ENCODE measurements at places on chromosomes 5 and 9.

DNA sequence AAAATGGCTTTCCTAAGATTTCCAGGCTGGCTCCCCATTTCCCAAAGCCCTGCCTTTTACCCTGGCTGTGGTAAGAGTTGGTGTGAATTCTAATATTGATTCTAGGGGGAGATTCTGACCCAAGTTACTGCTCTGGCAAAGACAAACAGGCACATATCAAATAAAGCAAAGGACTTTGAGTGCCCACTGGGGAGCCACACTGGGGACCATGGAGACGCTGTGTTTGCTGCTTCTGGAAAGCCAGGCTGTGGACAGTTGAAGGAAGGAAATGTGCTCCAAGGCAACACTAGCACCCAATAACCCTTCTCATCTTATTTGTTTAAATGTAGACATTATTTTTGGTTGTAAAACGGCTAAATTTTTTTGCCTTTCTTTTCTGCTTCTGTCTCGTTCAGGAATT lies 78.7 kb downstream of the SNCAIP start:
- no peak for DNase-seq

DNA sequence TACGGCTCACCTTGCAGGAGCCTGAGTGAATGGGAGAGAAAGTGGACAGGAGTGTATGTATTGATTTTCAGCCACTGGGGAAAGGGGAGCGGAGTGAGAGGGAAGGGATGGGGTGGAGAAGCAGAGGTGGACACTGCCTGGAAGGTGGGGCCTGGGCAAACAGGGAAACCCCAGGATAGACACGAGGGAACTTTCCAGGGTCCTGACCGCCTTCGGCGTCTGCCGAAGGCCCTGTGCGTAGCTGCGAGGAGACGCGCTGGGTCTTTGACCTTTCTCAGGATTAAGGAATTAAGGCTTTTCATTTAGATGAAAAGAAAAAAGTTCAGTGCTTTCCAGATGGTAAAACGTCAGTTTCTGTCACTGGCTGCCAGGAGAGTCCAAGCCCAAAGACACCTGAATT lies 134.6 kb upstream of the RAPGEF1 start:
- no peak for DNase-seq

GRCh38 chr5:75460532-75460931 lies 50.9 kb downstream of the CERT1 start:
- no peak for DNase-seq

- DNase-seq = no peak
Observed at GRCh38 chr5:133489632-133490031, 122.7 kb downstream of the FSTL4 start.

DNA sequence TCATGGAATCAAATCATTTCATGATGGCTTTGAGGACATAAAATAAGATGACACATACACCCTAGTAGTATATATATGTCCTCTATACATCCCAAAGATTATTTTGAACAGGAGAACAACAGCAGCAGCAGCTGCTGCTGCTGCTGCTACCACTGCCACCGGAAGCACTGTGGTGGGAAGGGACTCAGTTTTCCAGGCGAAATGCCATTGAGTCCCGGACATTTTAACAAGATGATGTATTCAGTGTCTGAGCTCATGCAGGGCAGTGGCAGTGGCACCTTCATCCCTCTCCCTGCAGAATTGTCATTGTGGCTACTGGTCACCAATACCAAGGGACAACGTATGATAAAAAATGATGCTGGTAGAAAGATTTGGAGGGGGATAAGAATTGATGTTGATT lies 151.3 kb downstream of the CHSY3 start:
- DNase-seq = no peak

DNA sequence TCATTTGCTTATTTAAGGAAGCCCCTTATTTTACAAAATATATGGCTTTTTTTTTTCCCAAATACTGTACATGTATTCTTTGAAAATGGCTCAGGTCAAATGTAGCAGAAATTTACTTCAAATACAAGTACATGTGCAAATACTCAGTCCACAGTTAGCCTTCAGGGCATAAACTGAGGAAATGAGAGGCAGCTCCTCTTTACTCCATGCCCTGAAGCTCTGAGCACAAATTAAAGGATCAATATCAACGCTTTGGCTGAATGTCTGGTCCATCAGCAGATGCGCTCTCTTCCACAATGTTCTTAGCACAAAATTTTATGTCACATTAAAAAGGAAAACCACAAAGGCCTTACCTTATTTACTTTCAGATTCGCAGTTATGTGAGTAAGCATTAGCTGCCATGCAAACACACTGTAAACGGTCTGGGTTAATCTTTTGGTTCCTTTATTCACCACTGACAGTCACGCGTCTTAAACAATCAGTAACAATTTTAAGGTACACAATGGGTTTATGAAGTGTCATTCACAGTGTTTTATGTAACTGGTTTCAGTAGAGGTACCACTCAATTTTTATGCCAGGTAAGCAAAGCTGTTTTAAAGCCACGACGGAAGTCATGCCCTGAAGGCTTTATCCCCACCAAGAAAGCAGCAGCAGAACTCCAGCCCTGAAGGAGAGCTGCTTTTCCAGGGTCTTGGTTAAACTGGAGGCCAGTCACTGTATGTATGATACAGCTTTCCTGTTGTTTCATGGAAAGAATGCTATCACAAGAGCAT lies 103.4 kb downstream of the OTULIN start:
- DNase-seq = no peak

DNA sequence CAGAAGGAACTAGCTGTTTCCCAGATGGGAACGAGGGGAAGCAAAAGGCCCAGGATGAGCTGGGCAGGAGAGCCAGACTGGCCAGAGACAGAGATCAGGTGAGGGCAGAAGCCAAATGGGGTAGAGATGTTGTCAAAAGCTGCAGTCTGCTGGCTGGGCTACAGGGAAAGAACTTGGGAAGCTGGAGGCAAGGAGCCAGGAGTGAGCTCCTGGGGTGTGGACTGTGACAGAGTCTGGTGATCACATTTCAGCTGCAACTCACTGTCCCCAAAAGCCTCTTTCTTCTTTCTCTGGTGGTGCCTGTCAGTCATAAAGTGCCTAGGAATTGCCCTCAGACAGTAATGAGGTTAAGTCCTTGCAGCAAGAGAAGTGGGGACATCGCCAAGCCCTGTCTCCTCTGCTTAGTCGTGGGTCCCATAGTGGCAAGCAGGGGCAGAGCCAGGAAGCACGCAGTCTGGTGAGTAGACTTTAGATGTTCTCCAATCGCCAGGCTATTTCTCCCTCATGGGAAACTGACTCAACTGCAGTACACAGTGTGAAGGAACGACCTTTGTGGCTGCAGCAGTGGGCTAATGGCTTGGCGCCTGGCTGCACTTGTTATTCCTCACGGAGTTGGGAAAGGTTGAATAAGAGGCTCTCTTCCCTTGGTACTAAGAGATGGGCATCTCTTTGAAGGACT lies 2.5 kb upstream of the FSD1L start:
- DNase-seq = no peak

DNA sequence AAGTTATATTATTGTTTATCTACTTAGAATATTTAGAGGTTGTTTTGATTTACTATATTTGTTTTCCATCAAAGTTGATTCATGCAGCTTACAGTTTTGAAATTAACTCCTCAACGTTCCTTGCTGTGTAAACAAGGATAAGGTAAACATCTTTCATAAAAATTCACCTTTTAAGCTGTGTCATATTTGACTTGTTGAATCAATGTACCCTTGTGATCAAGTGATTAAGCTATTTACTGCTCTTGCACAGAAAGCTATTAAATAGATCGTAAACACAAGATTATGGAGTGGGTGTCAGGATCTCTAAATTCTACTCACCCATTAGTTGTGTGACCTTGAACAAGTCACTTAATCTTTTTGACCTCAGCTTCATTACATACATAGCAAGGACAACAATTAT lies 2054.0 kb upstream of the NUDT12 start:
- no peak for DNase-seq

GRCh38 chr5:103389846-103390245 lies 131.3 kb downstream of the MACIR start:
- no peak for DNase-seq

GRCh38 chr5:180668835-180669596 lies 19.6 kb upstream of the FLT4 start:
- no peak for DNase-seq

DNA sequence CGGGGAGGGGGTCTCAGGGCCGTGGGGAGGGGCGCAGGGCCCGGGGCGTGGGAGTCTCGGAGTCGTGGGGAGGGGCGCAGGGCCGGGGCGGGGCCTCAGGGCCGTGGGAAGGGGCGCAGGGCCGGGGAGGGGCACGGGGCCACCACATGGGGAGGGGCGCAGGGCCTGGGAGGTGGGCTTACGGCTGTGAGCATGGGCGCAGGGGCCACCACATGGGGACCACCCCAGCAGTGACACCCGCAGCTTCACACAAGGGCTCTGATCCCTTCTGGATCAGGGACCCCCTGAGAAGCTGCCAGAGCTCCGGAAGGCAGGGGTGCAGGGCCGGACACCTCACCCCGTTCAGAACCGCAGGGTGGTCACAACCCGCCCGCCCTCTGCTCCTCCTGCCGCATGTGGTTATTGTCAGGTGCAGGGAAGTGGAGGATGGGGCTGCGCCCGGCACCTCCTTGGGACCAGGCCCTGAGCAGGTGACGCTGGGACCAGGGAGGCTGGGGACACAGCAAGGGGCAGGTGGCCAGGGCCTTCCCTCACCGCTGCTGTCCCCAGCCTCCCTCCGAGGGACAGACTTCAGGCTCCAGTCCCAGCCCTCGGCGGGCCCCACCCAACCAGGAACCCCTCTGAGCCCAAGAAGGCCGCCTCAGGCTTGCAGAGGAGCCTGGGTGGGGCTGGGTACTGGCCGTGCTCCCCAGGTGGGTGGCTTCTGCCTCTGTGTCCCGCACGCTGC lies 53.7 kb downstream of the EXD3 start:
- DNase-seq = no peak

- no peak for DNase-seq
Observed at GRCh38 chr5:56369361-56369811, 136.3 kb upstream of the ANKRD55 start.

DNA sequence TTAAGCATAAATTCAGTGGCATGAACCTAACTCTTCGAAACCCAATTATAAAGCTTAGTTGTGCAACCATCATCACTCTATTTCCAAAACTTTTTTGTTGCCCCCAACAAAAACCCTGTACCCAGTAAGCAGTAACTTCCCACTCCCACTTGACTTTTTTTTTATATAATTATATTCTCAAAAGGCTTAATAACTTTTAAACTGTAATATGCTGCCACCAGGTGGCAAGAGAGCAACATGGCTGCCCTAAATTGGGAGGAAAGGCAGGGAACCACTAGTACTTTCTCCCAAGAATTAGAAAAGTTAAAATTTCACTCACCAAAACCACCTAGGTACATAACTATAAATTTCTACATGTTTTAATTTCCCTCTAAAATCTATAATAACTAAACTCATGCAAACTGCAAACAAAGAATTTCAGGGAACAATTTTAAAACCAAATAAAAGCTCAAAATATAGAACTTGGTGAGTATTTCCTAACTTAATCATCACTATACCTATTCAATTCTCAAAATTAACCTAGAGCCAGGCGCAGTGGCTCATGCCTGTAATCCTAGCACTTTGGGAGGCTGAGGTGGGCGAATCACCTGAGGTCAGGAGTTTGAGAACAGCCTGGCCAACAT lies 50.2 kb upstream of the RNF38 start:
- DNase-seq = no peak

DNA sequence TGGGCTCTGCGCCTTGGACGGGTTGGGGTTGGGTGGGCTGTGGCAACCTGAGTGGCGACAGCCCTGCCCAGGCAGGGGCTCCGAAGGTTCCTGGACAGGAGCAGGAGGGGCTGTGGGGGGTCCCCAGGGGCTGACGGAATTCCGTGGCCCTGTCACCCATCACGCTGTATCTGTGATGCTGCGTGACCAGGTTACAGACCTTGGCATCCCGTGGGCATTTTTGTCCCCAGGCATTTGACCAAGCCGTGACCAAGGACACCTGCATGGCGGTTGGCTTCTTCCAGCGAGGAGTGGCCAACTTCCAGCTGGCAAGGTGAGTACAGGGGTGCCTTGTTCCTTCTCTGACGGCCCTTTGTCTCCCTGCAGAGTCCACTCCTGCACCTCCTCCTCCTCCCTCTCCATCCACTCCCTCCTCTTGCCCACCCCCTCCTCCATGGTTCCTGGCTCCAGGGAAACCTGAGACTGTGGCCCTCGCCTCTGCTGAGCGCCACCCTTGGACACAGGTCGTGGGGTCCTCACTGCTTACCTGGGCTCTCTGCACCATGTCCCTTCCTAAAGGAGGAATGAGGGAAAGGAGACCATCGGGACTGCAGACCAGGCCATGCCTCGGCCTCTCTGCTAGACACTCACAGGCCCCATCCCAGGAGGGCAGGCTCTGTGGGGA lies 3.0 kb downstream of the NOXA1 start:
- no peak for DNase-seq

DNA sequence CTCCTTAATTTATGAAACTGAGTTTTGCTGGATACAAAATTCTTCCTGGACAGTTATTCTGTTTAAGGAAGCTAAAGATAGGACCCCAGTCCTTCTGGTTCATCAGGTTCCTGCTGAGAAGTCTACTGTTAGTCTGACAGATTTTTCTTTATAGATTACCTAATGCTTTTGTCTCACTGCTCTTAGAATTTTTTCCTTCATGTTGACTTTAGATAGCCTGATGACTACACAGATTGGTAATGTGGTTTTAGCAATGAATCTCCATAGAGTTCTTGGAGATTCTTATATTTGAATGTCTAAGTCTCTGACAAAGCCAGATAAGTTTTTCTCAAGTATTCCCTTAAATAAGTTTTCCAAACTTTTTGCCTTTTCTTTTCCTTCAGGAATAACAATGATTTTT lies 419.7 kb downstream of the CDH10 start:
- no peak for DNase-seq

DNA sequence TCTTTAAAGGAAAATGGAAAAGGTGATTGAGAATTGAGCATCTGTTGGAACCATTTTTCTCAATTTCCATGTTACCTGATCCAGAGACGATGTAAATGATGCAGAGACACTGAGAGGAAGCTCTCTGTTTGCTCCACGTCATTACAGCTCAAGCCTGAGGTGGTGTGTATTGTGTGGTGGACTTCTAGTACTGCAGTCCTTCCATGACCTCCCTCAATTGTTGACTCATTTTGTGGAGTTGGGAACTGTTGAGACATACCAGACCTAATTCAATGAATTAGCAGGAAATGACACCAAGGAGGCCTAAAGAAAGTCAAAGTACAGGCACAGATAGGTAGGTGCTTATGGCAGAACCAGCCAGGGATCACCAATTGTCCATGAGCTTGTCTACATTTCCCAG lies 15.6 kb upstream of the LVRN start:
- DNase-seq = no peak

DNA sequence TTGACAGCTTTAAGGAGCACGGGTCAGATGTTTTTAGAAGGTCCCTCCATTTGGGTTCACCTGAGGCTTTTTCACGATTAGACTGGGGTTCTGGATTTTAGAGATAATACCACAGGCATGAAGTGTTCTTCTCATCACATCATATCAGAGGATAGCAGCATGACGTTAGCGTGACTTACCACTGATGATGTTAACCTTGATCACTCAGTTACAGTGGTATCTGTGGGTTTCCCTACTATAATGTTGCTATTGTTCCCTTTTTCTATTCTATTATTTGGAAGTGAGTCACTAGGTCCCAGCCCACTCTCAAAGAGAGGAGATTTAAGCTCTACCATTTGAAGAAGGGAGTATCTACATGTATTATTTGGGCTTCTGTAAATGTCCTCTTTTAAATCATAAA lies 300.0 kb downstream of the MAST4 start:
- DNase-seq = no peak

- no peak for DNase-seq
Observed at GRCh38 chr5:98999631-99000030, 70.8 kb upstream of the CHD1 start.

All from stimulated activated CD8-positive, alpha-beta memory T cell treated with anti-CD3 and anti-CD28 coated beads, Interleukin-4, amount 100 ng/mL, for 4 hours (primary cell).